AG09319 (cell line): ENCODE measurements at places on chromosomes 1 and 21.

DNA sequence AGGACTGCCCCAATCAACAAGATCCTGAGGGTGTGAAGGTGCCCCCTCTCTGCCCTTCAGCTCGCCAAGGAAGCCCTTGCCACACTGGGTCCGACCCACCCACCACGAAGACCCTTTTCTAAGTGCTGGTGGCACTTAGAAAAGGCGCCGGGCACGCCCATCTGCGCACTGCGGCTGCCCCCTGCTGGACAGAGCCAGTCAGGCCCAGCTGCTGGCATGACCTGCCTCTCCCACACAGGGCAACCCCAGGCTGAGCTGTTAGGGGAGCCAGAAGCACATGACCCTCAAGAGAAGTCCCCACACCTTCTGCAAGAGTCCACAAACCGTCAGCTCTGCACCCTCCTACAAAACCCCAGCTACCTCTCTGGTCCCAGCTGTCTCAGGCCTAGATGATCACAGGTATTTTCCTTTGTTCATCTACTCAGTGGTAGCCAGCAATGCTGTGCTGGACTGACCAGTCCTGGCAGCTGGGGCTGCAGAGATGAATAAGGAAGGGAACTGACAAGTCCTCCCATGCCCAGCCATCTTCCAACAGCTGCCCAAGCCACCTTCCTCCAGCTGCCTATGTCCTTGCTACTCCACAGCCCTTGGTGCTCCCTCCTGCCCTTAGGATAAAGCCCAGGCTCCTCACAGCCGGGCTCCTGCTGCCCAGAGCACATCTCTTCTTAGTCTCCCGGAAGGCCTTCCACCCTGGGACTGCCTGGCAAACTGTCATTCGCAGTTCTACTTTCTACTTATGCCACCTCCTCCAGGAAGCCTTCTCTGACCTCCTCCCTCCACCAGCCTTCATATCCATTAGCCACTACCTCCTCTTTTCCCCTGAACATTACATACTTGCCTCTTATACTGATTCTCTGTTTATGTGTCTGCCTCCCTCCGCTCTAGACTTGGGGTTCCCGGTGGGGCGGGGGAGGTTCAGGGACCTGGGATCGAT is 39.8 kb upstream of the ZC3H12A start:
- peak; percentile 1 for DNase-seq

DNA sequence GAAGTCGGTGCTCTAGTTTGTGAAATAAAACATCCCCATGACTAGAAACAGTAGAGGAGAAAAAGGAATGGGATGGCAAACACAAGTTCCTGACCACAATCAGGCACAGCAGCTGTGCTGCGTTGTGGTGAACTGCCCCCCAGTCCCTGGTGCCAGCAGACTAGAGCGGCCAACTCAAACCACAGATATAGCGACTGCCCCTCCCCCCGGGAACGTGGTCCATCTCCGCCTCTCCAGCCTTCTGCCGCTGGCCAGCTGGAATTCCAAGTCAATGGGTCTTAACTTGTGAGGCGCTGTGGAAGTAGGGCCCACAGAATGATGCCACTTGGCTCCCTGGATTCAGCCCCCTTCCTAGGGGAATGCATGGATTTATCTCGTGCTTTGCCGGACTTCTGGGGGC is 41.6 kb upstream of the ZNF678 start:
- DNase-seq, result no peak

GRCh38 chr1:116476321-116476720 is 94.5 kb downstream of the CD58 start:
- no peak for DNase-seq

- DNase-seq, result no peak
These were observed 59.9 kb downstream of the TOR3A start for GRCh38 chr1:179141592-179142251.

GRCh38 chr1:156490401-156491032 is 10.1 kb downstream of the MEF2D start:
- no peak for DNase-seq

DNA sequence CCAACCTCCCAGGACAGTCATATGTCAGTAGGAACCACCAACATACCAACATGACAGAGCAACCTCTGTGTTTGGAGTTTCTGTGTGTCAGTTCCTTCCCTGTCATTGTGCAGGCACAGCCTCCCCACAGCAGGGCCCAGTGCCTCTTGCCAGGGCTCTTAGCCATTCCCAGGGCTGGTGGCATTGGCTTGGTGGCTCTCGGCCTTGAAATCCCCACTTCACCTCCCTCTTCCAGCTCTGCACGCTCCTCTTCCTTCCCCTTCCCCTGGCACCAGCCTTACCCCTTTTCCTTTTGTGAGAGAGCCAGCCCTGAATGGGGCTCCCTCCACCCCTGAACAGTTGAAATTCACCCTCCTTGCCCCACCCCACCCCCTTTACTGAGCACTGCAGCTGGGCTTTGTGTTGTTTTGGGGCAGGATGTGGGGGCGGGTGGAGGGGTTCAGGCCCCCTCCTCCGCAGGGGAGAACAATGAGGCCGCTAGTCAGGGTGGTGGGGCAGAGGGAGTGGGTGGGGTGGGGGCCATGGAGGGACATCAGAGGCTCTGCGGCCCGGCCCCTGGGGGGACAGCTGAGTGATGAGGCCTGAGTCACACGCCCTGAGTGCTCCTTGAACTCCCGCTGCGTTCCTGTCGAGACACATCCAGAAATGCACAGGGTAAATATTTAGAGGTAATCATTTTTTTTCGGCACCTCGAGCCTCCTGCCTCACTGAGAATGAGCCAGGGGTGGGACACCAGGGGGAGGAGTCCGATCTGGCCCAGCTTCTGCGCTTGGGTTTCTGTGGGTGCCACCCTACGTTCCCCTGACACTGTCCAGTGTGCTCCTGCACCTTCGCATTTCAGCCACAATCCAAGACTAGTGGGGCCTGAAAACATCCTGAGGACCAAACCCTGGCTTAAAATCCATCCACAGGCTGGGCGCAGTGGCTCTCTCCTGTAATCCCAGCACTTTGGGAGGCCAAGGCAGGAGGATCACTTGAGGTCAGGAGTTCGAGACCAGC is 28.6 kb downstream of the LGR6 start:
- no peak for DNase-seq

DNA sequence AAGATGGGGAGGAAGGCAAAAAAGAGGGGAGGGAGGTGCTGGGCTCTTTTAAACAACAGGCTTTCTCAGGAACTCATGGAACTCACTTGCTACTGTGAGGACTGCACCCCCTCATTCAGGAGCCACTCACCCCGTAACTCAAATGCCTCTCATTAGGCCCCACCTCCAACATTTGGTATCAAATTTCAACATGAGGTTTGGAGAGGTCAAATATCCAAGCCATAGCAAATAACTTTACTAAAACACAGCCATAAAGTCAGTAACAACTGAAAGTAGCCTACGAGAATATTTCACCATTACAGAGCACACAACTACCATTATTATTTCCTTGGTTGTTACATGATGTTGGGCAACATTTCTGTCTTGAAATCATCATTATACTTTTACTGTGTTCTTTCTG is 13.1 kb upstream of the DMRTB1 start:
- DNase-seq, result no peak

DNA sequence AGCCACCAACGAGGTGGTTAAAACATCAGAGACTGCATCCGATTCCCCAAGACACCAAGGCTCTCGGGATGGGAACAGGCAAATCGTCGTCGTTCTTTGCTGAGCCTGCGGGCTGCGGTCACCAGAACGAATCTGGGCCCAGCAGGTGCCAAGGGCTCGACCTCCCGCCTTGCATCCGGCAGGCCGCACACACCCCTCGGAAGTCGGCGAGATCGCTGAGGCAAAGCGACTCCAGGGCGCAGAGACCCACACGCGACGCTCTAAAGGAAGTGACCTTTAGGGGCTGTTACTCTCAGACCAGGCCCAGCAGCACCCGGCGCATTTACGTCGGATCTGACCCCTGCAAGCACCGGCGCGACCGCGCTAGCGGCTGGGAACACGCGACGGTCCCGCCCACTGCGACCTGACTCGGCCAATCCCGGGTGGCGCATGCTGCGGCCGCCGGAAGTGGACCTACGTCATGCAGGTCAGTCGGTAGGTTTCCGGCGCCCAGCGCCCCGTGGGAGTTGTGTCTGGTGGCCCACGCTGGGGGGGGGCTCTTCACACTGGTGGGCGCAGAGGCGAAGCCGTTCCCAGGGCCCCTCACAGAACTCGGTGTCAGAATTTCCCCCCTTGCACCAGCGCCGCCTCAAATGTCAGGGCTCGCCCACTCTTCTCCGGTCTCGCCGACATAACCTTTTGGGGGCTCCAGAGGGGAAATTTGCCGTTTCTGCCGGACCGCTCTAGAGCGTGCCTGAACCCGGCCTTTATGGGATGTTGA is 7.5 kb upstream of the PARK7 start:
- peak; percentile 67 for DNase-seq

- no peak for DNase-seq
These were observed 29.1 kb downstream of the ZBTB17 start for GRCh38 chr1:15946571-15947381.

GRCh38 chr1:68525781-68526180 is 28.9 kb upstream of the DEPDC1 start:
- no peak for DNase-seq

- no peak for DNase-seq
These were observed 91.6 kb downstream of the RGL1 start for GRCh38 chr1:183896466-183897048.

- no peak for DNase-seq
These were observed 33.1 kb upstream of the GORAB start for GRCh38 chr1:170498876-170499275.

DNA sequence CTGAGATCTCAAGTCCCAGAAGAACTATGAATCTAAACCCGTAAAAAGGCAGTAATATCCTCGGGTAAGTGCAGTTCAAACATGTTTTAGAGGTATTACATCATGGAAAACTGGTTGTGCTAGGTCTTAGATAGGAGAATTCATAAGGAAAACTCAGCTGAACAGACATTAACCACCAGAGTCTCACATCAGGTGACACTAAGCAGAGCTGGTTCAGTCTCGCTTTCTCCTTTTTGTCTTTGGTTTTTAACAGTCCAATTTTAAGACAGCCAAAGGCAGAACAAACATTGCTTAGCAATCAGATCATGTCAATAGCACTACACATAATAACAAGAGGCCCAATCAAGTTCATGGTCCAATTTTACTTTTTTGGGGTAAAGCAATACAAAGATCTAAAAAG is 63.1 kb upstream of the MUTYH start:
- DNase-seq, result no peak

DNA sequence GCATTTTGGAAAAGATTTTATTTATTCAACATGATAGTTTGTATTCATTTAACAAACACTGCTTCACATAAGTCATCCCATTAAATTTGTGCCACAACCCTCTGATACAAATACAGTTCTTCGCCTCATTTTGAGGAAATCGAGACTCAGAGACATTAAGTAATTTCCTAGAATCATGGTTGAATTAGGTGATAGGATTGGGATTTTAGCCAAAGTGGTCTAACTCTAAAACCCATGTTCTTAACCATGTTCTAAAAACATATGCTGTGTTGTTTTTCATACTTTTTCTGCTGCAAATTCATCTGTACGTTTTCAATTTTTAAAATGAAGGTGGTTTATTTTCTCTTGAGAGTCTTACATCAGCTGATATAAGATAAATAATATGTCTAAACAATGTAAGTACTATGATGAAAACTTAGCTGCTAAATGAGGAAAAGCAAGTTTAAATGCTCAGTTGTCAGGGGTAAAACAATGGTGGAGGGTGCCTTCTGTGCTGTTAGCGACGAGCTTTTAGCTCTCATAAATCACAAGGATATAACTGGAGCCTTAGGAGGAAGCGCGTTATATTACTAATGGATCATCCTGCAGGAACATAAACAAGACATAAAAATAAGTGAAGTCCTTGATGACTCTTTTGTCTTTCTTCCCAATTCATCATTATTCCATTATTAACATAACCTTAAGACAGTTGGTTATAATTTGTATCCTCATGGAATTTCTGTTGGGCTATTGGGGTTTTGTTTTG is 97.7 kb downstream of the CACHD1 start:
- DNase-seq, result no peak

DNA sequence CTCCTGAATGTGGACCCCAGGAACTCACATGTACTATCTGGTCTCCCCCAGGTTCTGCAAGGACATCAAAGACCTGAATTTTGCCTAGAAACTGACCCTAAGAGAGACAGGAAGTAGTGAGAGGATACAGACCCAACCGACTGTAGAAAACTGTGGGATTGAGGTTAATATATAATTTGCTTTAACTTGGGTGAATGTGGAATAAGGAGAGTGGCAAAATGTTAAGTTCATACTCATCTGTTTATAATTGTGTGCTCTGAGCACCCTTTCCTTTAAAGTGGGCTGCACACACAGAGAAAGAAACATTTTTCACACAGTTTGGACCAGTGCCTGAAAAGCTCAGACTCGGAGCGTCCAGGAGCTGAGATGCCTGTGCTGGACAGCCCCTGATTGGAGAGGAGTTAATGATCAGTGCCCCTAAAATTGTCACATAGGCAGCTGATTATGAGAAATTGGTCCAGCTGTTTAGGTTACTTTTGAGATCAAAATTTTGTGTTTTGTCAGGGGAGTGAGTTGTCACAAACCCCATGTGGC is 37.2 kb downstream of the ROR1 start:
- DNase-seq, result no peak

DNA sequence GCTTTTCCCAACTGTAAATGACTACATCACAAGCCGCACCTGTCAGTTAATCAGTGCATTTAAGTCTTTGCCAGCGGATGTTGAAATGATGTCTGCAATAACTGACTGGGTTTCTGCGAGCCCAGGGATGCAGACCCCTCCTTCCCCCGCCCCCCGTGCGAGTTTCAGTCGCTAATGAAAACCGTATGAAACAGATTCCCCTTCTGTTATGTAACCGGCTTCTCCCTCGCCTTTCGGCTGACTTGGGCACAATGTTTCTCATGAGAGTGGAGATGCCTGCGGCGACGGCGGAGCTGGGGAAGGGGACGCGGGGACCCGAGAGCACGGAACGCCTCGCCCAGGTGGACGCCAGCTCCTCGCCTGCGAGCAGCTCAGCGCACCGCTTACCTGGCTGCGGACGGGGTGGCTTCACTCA is 753 bp downstream of the KCNJ6 start:
- DNase-seq, result no peak

- no peak for DNase-seq
These were observed 17.7 kb downstream of the TNR start for GRCh38 chr1:175725684-175726083.

DNA sequence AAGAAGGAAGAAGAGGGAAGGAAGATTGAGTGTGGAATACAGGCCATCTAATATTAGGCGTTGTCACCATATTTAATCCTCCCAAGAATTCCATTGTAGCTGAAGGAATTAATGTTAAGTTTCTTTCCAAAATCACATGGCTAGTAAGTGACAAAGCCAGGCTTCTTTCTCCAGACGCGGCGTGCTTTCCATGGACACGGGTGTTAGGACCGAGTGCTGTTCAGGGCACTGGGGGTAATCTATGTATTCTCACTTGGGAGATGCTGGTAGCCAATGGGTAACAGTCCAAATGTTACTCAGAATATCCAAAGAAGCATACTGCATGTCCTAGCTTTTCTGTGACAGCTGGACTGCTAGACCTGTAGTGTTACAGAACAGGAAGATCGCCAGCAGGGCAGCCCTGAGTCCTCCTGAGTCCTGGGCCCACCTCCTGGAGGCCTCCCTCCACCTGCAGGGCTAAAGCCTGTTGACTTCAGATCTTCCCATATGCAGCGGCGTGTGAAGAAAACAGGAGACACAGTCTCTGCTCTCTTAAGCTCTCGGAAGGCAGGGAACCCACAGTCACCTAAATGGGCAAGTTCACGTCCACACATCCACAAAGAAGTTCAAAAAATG is 5.3 kb downstream of the IGSF9 start:
- DNase-seq, result no peak
